Osteoblast (primary cell): ENCODE measurements at places on chromosomes 11 and 22. TPM values are rescaled to one million over a fixed set of nuclear protein-coding genes. Genes with fewer than 3 reads are reported as not detected.

- H3K27ac ChIP-seq = no peak overlapping the region
- H3K27me3 ChIP-seq = no peaks in the 10 kb centered on the region
- no peak overlapping the region for H3K4me3 ChIP-seq
- H3K4me1 ChIP-seq = peaks cover 11% of the 10 kb centered on the region
- no peaks in the 10 kb centered on the region for H3K36me3 ChIP-seq
Measured at GRCh38 chr11:69151836-69152235, 3.9 kb upstream of the SMIM38 start.

GRCh38 chr11:12918667-12919066, 90.4 kb upstream of the RASSF10 start:
- DNase-seq = no peak
- H3K27ac ChIP-seq = no peak overlapping the region
- H3K4me3 ChIP-seq = no peak overlapping the region
- no peaks in the 10 kb centered on the region for H3K4me1 ChIP-seq

DNA sequence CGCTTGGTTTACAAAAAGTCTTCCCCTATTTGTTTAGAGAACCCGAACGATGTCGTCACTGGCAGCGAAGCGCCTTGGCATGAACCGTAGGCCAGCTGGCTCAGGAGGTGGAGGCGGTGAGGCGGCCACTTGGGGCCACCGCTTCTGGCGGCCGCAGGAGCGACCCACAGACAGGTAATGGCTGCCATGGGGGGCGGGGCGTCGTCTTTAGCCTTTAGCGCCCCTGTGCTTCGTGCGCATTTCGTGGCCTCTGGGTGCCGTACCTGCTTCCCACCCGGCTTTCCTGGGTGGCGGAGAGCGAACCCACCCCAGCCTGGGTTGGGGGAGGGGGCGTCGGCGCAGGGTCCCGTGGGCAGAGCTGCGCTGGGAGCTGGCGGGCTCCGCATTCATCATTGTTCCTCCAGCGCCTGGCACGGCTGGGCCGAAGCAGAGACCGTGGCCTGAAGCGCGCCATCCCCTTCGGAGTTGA, 469 bp upstream of the OSBP2 start:
- peaks cover 11% of the 10 kb centered on the region for H3K4me1 ChIP-seq
- peak overlapping the region; percentile 79 for H3K4me3 ChIP-seq
- no peaks in the 10 kb centered on the region for H3K27me3 ChIP-seq
- DNase-seq = peak; percentile 87

DNA sequence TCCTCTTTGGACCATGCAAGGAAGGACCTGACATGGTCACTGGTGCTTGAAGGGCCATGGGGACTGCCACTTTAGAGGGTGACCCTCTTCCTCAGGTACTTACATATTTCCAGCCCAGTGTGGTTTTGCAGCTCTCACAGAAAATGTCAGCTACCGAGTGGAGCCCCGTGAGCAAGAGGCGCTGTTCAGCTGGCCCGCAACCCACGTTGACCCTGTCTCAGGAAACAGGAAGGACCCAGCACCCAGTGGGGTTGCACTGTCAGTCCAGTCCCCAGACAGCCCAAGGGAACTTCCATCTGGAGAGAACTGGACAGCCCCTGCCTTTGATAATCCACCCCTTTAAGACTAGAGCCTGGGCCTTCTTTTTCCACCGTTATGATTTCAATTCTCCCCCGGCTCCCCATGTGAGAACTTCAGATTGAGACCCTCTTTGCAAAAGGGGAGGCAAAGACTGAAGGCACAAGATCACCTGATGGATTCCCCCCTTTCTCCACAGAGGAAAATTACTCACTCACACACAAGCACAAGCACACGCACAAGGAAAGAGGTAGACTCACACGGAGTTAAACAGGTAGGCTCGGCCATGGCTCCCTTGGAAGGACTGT, 3.4 kb downstream of the YPEL4 start:
- H3K27ac ChIP-seq = no peak overlapping the region
- DNase-seq = peak; percentile 38
- no peak overlapping the region for H3K4me3 ChIP-seq

GRCh38 chr11:123454060-123454651, 24.1 kb downstream of the GRAMD1B start:
- peaks cover 26% of the 10 kb centered on the region for H3K4me1 ChIP-seq
- H3K36me3 ChIP-seq = no peaks in the 10 kb centered on the region
- H3K4me3 ChIP-seq = no peak overlapping the region
- peak; percentile 30 for DNase-seq
- peak overlapping the region; percentile 54 for H3K27ac ChIP-seq
- no peaks in the 10 kb centered on the region for H3K27me3 ChIP-seq

DNA sequence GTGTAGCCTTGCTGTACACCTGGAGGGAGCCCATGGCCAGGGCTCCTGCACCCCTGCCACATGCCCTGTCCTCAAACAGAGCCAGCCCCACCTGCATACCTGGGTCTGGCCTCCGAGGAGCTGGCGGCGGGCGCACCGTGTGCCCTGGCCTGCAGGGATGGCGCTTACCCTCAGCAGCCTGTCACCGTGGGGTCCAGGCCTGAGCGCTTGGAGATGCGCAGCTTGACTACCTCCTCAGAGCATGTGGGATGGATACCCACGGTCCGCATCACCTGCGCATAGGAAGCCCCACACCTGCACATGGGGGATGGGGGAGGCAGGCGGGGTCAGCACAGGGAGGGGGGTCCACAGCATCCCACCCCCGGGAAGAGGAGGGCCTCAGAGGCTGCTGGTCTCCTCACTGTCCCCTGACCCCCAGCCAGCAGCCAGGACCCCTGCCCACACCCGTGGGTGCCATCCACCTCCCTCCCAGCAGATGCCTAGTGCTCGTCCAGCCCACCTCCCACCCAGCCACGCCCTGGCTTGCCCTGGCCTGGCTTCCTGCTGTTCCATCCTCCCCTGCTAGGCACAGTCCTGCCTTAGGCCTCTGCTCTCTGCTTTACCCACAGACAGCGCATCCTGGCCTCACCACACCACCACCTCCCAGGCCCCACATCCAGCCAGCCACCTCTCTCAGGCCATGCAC, 22.4 kb upstream of the GNB1L start:
- no peaks in the 10 kb centered on the region for H3K27me3 ChIP-seq
- peaks cover 65% of the 10 kb centered on the region for H3K4me1 ChIP-seq
- peak; percentile 76 for DNase-seq
- no peak overlapping the region for H3K4me3 ChIP-seq
- H3K27ac ChIP-seq = peak overlapping the region; percentile 52
- H3K36me3 ChIP-seq = peaks cover 5% of the 10 kb centered on the region

MCAT gene
- 12.7 and 21.4 TPM in 2 replicates for total RNA-seq

HYOU1 gene
- 94.9 and 117 TPM in 2 replicates for total RNA-seq

DCDC1 gene
- 1.1 and 2.4 TPM in 2 replicates for total RNA-seq
